ENCODE measurements at places on chromosomes 13 and 19. TPM values are rescaled to one million over a fixed set of nuclear protein-coding genes. Genes with fewer than 3 reads are reported as not detected.

- H3K36me3 ChIP-seq: peaks cover 6% of the 10 kb centered on the region
- no peak for DNase-seq
- no peak overlapping the region for H3K27ac ChIP-seq
- H3K4me3 ChIP-seq: no peak overlapping the region
- peaks cover 22% of the 10 kb centered on the region for H3K27me3 ChIP-seq
Measured at GRCh38 chr19:49690079-49690655, 749 bp upstream of the CPT1C start.

- peak; percentile 98 for DNase-seq
- peak within 1 kb of the TSS; percentile 95 for H3K27ac ChIP-seq
- no peaks in the 10 kb centered on the region for H3K27me3 ChIP-seq
- H3K4me1 ChIP-seq: peaks cover 23% of the 10 kb centered on the region
Measured at GRCh38 chr19:19138109-19138981, at the start of gene TMEM161A. Gene TMEM161A (minus strand): TSS chr19:19138478. CDS start chr19:19138428, 50 bp downstream.

Gene SIAH3
- not detected for total RNA-seq

Gene ZFP14
- total RNA-seq: 3.3 TPM

Gene LILRB5
- total RNA-seq: not detected
